ENCODE measurements at places on chromosomes 1 and 21.

DNA sequence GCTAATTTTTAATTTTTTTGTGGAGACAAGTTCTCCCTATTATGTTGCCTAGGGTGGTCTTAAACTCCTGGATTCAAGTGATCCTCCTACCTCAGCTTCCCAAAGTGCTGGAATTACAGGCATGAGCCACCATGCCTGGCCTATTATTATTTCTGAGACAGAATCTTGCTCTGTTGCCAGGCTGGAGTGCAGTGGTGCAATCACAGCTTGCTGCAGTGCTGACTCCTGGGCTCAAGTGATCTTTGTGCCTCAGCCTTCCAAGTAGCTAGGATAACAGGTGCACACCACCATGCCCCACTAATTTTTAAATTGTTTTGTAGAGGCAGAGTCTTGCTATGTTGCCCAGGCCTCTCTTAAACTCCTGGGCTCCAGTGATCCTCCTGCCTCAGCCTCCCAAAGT lies 196.3 kb downstream of the CAMTA1 start:
- no peak for DNase-seq

GRCh38 chr1:38671221-38671620 lies 188.4 kb downstream of the RRAGC start:
- DNase-seq, result no peak

DNA sequence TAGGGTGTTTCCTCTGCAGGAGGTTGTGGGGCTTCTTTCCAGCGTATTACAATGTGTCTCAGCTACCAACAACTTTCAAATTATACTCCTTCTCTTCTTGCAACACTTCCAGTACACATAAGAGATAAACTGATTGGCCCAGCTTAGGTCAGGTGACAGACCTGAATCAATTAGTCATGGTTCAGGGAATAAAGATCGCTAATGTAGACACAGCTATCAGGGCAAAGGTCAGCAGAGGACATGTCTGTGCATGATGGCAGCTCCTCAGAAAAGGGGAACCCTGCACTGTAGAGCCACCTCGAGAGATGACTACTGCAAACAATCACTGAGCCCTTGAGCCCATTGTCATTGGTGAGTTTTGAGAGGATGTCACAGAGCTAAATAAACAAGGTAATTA lies 36.8 kb upstream of the PKN2 start:
- no peak for DNase-seq

DNA sequence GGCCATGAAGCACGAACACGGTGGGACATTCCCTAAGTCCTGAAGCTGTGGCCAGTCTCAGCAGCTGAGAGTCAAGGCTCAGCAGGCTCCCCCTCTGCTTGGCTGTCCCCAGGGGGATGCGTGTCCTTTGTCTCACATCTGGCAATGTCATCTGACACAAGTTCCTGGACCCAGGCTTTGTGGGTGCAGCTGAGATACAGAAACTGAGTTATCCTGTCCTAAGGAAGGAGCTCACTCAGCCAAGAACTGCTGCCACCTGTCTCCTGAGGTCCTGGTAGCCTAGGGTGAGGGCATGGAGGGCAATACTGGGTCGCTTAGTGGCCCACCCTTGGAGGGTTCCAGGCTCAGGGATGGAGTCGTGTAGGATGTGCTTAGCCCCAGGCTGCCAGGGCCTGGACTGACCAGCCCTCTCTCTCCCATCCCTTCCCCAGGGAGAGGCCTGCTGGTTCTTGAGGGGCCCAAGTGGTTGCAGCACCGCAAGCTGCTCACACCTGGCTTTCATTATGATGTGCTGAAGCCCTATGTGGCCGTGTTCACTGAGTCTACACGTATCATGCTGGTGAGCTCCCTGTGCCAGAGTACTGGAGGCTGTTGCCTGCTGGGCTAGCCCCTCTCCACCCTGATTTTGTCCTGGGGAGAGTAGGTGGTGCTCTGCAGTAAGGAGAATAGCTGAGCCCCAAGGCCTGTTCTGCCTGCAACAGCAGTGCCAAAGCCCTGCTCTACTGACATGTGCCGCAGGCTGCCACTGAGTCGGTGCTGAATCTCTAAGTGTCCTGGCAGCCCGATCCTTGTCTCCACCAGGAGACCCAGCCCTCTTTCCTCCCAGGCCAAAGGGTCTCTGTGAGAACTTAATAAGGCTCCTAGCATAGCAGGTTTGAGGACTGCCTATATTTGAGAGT lies 13.5 kb downstream of the CYP4B1 start:
- DNase-seq, result no peak

DNA sequence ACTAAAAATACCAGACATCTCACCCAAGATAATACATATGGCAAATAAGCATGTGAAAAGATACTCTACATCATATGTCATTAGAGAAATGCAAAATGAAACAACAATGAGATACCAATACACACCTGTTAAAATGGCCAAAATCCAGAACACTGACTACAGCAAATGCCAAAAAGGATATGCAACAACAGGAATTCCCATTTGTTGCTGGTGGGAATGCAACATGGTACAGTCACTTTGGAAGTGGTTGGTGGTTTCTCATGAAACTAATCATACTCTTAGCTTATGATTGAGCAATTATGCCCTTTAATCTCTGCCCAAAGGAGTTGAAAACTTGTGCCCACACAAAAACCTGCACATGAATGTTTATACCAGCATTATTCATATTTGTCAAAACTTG lies 6.4 kb upstream of the RGS2 start:
- no peak for DNase-seq

DNA sequence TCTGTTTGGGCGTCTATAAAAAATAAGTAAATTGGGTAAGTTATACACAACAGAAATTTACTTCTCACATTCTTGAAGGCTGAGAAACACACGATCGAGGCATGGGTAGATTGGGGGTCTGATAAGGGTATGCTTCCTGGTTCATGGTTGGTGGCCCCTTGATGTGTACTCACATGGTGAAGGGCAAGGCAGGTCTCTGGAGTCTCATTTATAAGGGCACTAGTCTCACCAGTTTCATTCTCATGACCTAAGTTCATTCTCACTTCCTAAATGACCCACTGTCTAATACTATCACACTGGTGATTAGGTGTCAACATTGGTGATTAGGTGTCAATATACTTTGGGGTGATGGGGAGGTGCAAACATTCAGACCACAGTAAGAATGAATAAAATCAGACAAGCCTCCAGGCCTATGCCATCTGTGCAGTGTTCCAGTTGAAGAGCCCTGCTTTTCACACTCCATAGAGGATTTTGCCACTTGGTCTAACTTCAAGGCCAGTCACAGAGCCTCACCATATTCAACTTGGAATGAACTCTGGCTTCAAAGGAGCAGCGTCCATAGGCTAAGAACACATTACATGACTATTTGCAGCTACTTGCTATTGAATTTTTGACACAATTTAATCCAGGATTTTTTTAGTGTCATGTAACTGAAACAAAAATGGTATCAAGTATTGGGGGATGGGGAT lies 2.5 kb upstream of the GBP4 start:
- DNase-seq, result no peak

DNA sequence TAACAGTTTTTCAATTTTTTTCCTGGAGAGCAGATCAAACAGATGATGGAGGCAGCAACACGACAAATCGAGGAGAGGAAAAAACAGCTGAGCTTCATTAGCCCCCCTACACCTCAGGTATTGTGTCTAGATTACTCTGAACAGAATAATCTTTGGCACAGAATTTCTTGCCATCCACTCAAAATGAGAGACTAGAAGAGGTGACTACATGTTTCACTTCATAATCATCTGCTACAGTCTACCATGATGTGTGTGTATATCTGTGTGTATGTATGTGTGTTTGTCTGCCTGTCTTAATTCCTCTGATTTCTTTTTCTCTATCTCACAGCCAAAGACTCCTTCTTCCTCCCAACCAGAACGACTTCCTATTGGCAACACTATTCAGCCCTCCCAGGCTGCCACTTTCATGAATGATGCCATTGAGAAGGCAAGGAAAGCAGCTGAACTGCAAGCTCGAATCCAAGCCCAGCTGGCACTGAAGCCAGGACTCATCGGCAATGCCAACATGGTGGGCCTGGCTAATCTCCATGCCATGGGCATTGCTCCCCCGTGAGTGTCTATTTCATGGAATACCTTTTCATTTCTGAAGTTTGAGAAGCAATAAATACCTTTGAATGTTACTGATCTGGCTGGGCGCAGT lies 11.4 kb downstream of the PRPF3 start:
- no peak for DNase-seq

DNA sequence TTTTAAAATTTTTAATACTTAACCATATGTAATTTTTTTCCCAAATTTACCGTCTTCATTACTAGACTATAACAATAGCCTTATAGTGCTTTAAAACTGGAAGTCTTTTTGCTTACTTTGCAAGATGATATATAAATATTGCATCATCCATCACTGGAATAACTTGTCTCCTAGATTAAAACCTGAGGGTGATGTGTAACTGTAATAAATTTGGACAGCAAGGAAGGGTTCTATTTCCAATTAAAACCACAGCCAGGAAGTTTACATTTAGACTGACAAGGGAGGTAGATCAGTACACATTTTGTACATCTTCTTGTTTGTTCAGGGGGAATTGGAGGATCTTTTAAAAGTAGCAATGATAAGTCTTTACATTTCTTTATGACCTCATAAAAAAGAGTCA lies 21.9 kb downstream of the NTNG1 start:
- DNase-seq, result no peak

GRCh38 chr1:30693822-30694221 lies 29.6 kb downstream of the MATN1 start:
- no peak for DNase-seq

- no peak for DNase-seq
Observed at GRCh38 chr1:8015036-8015808, 10.9 kb downstream of the ERRFI1 start.

DNA sequence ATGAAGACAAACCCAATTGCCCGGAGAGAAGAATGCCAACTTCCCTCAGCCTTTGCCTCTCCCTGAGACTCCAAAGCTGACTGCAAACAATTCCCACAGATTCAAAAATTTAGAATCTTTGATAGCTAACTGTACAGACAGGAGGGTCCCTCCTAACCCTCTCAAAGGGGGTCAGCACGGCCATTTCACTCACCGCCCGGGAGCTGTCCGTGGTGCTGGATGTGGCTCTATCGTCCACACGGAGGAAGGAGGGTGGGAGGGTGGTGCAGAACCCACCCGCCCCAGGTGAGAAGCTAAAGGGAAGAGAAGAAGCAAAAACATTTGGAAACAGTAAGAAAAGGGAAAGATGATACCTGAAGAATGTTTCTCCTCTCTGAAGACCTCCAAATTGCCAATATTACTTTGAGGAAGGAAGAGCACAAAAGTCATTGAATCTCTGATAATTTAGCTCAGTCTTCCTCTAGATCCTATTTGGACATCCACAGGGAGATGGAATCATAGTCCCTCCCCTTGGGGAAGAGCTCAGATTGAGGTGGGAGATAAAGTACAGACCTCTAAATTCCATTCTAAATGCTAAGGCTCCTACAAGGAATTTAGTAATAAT lies 45.6 kb downstream of the RHBG start:
- DNase-seq, result no peak

DNA sequence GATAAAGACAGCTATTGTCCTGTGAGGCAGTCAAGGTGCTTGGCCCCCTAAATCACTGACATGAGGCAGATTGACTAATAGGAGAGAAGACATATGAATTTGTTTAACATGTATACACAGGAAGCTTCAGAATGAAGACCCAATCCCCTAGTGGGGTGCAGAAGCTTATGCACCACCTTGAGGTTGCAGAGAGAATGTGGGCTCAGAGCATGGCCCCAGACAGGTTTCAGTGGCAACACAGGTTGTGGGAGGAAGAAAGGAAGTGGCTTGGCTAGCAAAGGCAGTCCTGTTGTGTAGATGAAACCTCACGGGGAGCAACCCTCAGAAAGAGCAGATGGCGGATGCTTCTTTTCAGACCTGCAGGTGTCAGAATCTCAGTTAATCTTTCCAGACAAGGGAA lies 37.0 kb upstream of the PARP1 start:
- DNase-seq, result no peak

- no peak for DNase-seq
Observed at GRCh38 chr1:202240956-202241355, 47.4 kb downstream of the LGR6 start.

- no peak for DNase-seq
Observed at GRCh38 chr1:239606850-239607400, 220.6 kb downstream of the CHRM3 start.

- DNase-seq, result no peak
Observed at GRCh38 chr1:83998205-83998497, 781 bp downstream of the TTLL7 start.

DNA sequence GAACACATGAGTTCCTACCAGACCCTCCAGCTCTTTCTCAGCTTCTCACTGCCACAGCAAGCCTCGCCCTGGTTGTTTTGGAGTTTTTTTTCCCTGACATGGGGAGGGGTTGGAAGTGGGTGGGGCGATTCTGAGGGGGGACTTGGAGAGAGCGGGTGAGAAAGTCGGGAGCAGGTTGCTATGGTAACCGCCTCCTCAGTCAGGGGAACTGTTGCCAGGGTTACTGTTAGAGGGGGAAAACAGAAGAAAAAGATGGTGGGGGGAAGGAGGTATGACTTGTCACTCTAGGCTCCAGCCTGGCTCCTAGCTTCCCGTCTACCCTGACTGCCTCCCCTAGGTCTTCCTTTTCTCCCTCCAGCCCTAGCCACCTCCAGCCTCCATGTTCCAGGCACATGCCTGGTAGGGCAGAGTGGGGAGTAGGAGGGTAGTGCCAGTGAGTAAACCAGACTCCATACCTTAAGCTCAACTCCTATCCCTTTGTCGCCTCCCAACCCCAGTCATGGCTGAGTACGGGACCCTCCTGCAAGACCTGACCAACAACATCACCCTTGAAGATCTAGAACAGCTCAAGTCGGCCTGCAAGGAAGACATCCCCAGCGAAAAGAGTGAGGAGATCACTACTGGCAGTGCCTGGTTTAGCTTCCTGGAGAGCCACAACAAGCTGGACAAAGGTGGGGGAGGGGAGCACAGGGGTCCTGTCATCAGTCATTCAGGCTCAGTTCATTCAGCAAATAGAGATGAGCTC lies 6.0 kb downstream of the PEA15 start:
- no peak for DNase-seq

DNA sequence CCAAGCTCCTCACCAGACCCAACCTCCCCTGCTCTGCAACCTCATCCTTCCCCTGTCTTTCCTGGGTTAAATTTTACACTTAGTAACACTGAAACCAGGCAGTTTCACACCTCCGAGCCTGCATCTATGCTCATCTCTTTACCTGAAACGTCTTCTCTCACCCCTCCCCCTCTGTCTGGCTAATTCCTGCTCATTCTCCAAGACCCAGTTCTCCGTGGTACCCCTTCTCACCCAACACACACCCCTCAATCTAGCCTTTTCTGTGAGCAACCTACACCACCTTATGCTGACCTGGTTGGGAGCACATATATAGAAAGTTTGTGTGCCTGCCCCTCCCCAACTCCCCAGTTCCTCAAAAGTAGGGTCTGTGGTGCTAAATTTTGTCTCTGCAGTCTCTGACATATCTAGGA lies 3.7 kb upstream of the KIAA1614 start:
- DNase-seq, result no peak

- DNase-seq, result no peak
Observed at GRCh38 chr1:44735992-44736391, 3.6 kb upstream of the KIF2C start.

DNA sequence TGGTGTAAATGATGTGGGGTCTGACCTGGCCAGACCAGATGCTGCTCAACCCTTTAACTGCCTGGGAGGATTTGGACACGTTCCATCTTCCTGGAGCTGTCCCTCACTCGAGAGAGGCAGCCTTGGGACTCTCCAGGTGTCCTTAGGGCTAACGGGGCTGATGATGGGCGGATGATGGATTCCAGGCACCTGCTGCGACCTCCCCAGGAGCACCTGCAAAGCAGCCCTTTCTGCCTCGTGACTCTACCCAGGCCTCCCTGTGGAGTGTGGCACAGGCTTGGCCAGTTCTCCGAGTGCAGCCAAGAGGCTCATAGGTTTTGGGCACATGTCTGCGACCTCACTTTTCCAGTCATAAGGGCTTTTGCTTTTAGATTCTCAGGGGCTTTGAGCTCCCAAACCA lies 12.3 kb upstream of the TRIM17 start:
- no peak for DNase-seq

All from activated naive CD4-positive, alpha-beta T cell (primary cell).